ENCODE measurements at places on chromosomes 12 and 14. TPM values are rescaled to one million over a fixed set of nuclear protein-coding genes. Genes with fewer than 3 reads are reported as not detected.

Gene HOXC6
- 5.3 TPM for total RNA-seq

Gene CAPZA3
- not detected for total RNA-seq

Gene RARG
- total RNA-seq, result 27.0 TPM

Gene OTOGL
- not detected for total RNA-seq

Gene TEAD4
- total RNA-seq, result 45.4 TPM

Gene TAS2R43
- not detected for total RNA-seq

Gene ALDH1L2
- total RNA-seq, result 3.3 TPM

Gene CBLN3
- total RNA-seq, result 1.4 TPM
